ENCODE measurements at places on chromosomes 1 and 21.

GRCh38 chr1:18651713-18652112, 21.1 kb downstream of the PAX7 start:
- no peak for DNase-seq

- DNase-seq: no peak
These were observed 94.7 kb upstream of the TARDBP start for GRCh38 chr1:10917513-10918454.

DNA sequence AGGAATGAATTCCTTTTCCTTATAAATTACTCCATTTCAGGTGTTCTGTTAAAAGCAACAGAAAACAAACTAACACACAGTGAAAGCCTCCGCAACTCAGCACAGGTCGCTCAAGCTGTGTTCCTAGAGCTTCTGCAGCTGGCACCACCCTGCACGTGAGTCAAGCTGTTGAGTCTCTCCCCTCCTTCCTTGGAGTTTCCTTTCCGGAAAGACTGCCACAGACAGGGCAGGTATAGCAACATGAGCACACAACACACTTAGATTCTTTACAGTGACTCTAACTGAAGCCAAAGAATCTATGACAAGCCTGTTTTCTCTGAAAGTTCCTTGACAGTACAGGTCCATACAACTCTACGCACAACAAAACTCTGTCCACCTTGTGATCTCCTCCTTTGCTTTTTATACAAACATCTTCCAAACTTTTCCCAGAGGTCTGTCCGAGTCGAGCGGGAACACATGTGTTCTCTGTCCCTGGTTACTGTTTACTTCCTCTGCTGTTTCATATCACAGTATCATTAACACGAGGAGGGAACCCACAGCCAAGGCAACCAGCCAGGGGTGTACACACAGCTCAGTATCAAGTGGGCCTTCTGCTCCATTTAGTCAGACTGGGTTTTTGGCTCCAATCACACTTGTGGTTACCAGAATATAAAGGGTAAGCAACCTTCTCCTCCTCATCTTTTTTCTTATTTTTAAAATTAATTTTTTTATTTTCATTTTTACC, 38.7 kb upstream of the DESI2 start:
- DNase-seq: no peak

GRCh38 chr21:22516230-22516629, 1518.0 kb downstream of the NCAM2 start:
- DNase-seq: no peak

GRCh38 chr1:98906809-98907208, 97.9 kb downstream of the PLPPR5 start:
- no peak for DNase-seq

- no peak for DNase-seq
These were observed 2.3 kb upstream of the PMVK start for GRCh38 chr1:154938604-154939399.

GRCh38 chr1:155657463-155657862, 31.1 kb downstream of the YY1AP1 start:
- no peak for DNase-seq

All from putamen (tissue), 1 donor.